ENCODE measurements at places on chromosomes 16 and 17.

DNA sequence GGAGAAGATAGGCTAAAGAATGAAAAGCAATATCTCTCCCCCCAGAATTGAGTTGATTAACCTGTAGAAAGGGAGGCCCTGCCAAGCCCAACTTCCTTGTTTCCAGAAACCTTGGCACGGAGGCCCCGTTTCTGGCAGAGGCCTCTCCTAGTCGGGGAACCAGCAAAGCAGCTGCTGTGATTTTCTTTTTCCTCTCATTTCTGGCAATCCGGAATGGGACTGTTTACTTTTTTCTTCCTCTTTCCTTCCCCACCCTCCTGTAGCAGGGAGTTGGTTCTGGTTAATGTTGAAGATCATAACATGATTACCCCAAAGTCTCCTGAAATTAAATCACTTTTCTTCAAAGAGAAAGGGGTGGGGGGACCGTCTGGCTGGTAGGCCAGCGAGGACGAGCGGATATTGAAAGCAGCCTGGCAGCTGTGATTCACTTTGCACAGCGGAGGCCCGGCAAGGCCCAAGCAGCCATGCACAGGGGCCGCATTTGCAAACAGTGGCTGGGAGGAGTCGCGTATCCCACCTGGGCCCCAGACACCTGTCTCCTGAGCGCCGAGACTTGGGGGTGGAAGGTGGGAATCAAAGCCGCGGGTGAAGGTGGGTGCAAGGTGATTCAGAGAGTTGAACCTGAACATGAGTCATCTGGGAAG lies 51.5 kb downstream of the NTN1 start:
- DNase-seq, result no peak

DNA sequence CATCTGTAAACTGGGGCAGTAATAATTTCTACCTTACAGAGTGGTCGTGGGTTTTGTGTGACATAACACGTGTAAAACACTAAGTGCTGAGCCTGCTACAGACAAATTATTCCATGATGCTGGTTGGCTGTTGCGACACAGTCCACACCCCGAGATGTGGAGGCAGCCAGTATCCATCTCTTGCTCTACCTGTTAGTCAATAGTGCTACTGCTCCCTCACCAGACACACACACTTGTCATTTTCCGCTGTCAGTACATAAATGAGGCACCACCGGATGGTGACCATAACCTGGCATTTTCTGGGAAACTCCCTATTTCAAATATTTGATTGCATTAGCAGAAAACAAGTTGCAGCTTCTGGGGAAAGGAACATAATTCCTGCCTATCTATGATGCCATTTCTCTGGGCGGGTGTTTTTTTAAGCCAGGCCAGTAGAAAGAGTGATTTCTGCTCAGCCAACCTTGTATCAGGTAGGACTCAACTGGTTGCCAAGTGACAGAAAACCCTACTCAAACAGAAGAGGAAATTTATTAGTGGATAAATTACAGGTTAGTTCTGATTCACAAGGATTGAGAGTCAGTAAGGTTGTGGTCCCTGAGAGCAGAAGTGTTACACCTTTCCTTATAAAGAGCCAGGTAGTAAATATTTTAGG lies 24.1 kb downstream of the DNAJA2 start:
- DNase-seq, result no peak

DNA sequence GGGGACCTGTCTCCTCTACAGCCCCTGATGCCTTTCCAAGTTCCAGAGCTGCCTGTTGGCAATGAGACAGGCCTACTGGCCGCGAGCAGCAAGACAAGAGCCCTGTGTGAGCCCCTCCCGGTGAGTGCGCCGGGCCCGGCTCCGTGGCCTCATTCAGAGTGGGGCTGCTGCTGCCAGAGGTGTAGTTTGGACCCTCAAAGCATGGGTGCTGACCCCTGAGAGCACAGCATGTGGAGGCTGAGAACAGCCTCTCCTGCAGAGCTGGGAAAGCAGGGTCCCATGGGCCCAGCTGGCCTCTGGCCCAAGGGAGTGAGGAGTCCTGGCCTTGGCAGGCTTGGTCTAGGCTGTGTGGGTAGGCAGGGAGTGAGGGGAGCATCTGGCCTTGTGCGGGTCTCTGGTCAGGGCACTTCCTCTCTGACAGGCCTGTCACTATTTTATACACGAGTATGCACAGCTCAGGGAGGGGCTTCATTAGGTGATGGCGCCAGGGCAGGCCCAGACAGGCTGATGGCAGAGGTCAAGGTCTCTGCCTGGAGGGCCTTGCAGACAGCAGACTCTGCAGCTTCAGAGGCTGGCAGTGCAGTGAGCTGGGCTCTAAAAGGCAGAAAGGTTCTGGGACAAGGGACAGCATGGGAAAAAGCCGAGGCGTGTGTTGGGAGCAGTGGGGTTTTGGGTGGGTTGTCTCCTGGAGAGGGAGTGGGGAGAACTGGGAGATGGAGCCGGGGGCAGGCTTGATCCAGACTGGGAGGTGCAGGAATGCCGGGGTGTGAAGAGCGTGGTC lies 43.4 kb downstream of the ADCY7 start:
- no peak for DNase-seq

GRCh38 chr17:69560987-69561441 lies 146.5 kb downstream of the MAP2K6 start:
- DNase-seq, result no peak

GRCh38 chr17:15213381-15214087 lies 51.6 kb downstream of the PMP22 start:
- DNase-seq, result no peak

Measured in NCI-H187 (cell line).